Glutamatergic neuron (in vitro differentiated cells): ENCODE measurements at places on chromosomes 16 and 17. TPM values are rescaled to one million over a fixed set of nuclear protein-coding genes. Genes with fewer than 3 reads are reported as not detected.
A peak's percentile ranks its signal among the peaks of the same experiment; 100 is the strongest.

DNA sequence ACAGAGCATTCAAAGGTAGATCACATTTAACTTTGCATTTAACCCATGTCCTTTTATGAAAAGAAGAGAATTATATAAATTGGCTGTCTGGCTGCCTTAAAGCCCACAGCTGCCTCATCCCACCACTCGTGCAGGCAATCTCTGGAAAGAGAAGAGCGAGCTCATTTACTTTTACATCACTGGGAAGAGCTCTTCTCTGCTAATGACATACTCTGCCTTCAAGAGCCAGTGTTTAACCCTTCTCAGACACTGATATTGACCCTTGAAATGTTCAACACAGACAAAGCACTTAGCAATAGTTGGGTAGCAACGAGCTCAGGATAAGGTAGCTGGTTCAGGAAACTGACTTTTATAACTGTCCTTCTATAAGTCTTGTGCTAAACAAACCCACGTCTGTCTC lies 6.8 kb downstream of the KRT38 start:
- DNase-seq: no peak
- no peaks in the 10 kb centered on the region for H3K36me3 ChIP-seq
- no peaks in the 10 kb centered on the region for H3K27me3 ChIP-seq

RAPGEFL1 gene
- total RNA-seq: 25.3 TPM

SLC16A6 gene
- total RNA-seq: 0.25 TPM

GRCh38 chr16:72677662-72678447 lies 370.1 kb downstream of the ZFHX3 start:
- no peak for DNase-seq
- H3K36me3 ChIP-seq: peaks cover 5% of the 10 kb centered on the region
- H3K4me1 ChIP-seq: no peaks in the 10 kb centered on the region

- peaks cover 6% of the 10 kb centered on the region for H3K27me3 ChIP-seq
- no peak overlapping the region for H3K27ac ChIP-seq
- no peak overlapping the region for H3K4me3 ChIP-seq
- H3K4me1 ChIP-seq: no peaks in the 10 kb centered on the region
Measured at GRCh38 chr16:70578035-70578434, 54.4 kb downstream of the SF3B3 start.

ADAD2 gene
- total RNA-seq: not detected

DNA sequence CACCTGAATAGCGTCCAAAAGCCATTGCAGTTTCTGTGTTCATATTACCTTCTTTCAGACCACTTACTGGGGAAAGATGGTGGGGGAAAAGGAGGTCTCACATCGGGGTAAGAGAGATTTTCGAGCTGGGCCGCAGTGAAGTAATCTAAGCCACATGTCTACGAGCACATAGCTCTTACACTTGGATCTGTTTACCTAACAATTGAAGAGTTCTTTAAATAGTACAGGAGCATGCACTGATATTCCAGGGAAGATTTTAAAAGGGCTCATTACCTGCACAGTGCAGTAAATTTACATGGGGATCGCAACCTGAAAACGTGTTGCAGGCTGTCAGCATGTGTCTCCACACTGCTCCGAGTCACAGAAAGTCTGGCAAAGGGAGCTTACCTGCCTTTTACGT lies 12.6 kb downstream of the MAF start:
- peaks cover 8% of the 10 kb centered on the region for H3K4me1 ChIP-seq
- no peak overlapping the region for H3K27ac ChIP-seq
- no peak overlapping the region for H3K4me3 ChIP-seq
- no peak for DNase-seq
- no peaks in the 10 kb centered on the region for H3K36me3 ChIP-seq

DNA sequence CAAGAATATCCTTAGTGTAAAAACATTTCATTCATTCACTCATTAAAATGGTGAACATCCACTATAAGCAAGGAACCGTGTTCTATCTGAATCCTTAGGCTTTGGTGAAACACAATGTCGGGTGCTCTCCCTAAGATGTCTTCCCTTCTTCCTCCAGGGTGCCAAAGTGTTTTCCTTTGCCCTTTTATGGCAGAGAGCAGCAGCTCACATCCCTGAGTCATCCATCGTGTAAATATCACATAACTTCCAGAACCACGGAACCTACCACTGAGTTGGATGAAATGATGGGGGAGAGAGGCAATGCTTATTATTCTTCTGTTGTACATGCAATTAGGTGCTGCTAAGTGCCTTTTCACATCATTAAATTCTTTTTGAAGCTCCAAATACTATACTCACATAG lies 50.2 kb downstream of the DNAH3 start:
- H3K4me1 ChIP-seq: peaks cover 10% of the 10 kb centered on the region
- no peak overlapping the region for H3K27ac ChIP-seq
- DNase-seq: no peak
- H3K4me3 ChIP-seq: no peak overlapping the region

DNA sequence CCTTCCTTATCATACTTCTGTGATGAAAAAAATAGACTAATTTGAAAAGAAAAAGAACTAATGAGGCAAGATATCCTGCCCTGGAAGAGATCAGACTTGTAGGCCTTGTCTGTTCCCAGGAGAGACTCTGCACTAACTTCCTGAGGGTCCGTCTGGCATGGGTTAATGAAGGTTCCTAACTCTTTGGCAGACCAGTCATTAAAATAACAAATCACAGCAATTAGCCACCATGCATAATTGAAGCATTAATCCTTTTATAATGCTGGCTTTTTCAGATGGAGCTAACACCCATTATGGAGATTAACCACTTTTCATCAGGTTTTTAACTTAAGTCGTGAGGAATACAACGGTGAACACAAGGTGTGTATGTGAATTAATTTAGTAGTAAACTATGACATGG lies 10.4 kb upstream of the KRT10 start:
- H3K4me3 ChIP-seq: no peak overlapping the region
- no peak for DNase-seq
- H3K36me3 ChIP-seq: no peaks in the 10 kb centered on the region
- H3K4me1 ChIP-seq: no peaks in the 10 kb centered on the region
- peaks cover under 1% of the 10 kb centered on the region for H3K27me3 ChIP-seq
- no peak overlapping the region for H3K27ac ChIP-seq

AGRP gene
- not detected for total RNA-seq

DNA sequence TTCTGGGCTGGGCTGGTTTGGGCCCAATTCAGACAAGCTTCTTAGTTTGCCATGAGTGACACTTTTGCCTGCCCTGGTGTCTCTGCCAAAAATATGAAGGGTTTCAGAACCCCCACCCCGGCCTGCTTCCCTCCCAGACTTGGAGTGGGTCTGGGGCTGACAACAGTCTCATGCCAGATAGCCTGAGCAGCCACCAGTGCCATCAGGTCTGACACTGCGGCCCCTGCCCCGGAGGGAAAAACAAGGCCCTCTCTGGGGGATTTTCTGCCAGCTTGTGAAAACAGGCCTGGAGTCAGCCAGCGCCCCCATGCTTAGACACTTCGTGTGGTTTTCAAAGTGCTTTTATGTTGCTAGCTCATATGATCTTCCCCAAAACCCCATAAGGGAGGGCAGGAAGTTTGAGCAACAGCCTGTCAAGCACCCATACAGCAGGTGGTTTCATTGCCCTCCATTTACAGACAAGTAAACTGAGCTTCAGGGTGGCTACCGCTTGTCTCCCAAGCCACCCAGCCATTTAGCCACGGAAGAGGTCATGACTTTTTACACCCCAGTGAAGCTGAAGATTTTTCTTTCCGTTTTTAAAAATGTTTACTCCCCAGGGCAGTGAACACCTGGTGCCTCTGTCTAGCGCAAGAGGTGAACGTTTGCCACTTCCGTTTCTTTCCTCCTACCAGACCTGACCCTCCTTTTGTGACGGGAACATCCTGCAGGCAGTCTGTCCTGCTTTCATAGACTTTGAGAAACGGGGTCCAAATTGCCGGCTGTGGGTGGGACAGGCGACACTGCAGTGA lies 300.6 kb downstream of the SEC14L1 start:
- H3K4me1 ChIP-seq: peaks cover 50% of the 10 kb centered on the region
- no peaks in the 10 kb centered on the region for H3K36me3 ChIP-seq
- DNase-seq: peak; percentile 35
- H3K27me3 ChIP-seq: peaks cover 8% of the 10 kb centered on the region
- H3K27ac ChIP-seq: peak overlapping the region; percentile 75
